Karpas-422 (cell line): ENCODE measurements at places on chromosomes 3 and 15. TPM values are rescaled to one million over a fixed set of nuclear protein-coding genes. Genes with fewer than 3 reads are reported as not detected.

OTOL1 gene
- total RNA-seq, result not detected in 2 replicates

IL5RA gene
- not detected in 2 replicates for total RNA-seq

GPR176 gene
- total RNA-seq, result 0.07 TPM in 1 of 2 replicates, not detected in the other

SUCNR1 gene
- total RNA-seq, result not detected in 2 replicates

IL12A gene
- 0.78 and 0.83 TPM in 2 replicates for total RNA-seq

PROS1 gene
- 1.3 and 2.0 TPM in 2 replicates for total RNA-seq

GOLGA6L10 gene
- total RNA-seq, result 0.18 and 2.0 TPM in 2 replicates

SLC6A11 gene
- total RNA-seq, result not detected in 2 replicates

SCAMP5 gene
- total RNA-seq, result 46.6 and 54.0 TPM in 2 replicates

SLCO2A1 gene
- total RNA-seq, result not detected in 2 replicates

RPUSD2 gene
- total RNA-seq, result 13.6 and 33.0 TPM in 2 replicates

- no peaks in the 10 kb centered on the region for H3K36me3 ChIP-seq
- H3K4me1 ChIP-seq, result no peaks in the 10 kb centered on the region
- no peak for DNase-seq
- no peak overlapping the region for H3K4me3 ChIP-seq
- no peaks in the 10 kb centered on the region for H3K27me3 ChIP-seq
These were observed 101.6 kb downstream of the TMEM266 start for GRCh38 chr15:76161153-76162035.

DNA sequence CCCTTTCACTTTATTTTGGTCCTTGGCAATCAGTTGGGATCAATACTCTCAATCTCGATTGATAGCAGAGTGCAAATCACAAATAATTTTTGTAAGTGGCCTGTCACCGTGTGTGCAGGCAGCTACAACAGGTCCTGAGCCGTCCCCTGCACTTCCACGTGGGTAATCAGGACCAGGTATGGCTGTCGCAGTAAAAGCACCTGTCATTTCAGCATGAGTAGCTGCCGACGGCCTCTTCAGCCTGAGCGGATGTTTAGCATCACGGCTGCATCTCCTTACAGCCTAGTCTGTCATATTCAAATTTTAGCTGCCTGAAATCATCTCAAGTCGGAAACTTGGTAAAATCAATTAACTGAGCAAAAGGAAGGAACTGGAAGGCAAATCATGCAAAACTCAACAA lies 53.0 kb upstream of the FOXP1 start:
- 0 out of 2 replicates have a peak overlapping the region, but pooled peaks have one; percentile 20 for H3K4me3 ChIP-seq
- H3K27ac ChIP-seq, result no peak overlapping the region
- no peaks in the 10 kb centered on the region for H3K36me3 ChIP-seq
- no peaks in the 10 kb centered on the region for H3K27me3 ChIP-seq
- peaks cover 28% of the 10 kb centered on the region for H3K4me1 ChIP-seq

DNA sequence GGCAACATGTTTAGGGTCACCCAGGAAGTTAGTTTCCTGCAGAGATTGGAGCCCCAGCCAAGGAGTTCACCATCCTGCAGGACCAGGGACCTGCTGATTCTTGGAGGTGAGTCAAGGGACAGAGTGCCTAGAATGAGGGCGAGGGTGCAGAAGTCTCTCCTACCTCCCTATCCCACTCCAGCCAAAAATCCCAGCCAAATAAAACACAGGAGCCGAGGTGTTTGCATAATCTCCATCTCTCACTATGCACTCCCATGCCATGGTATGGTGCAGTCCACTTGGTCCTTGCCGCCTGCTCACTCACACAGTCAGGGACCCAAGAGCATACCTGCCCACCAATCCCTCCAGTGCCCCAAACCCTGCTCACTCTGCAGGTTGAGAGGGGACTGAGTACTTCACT lies 294.2 kb downstream of the UACA start:
- H3K27ac ChIP-seq, result no peak overlapping the region
- H3K4me3 ChIP-seq, result no peak overlapping the region
- H3K4me1 ChIP-seq, result peaks cover 35% of the 10 kb centered on the region
- H3K36me3 ChIP-seq, result no peaks in the 10 kb centered on the region
- no peak for DNase-seq

DNA sequence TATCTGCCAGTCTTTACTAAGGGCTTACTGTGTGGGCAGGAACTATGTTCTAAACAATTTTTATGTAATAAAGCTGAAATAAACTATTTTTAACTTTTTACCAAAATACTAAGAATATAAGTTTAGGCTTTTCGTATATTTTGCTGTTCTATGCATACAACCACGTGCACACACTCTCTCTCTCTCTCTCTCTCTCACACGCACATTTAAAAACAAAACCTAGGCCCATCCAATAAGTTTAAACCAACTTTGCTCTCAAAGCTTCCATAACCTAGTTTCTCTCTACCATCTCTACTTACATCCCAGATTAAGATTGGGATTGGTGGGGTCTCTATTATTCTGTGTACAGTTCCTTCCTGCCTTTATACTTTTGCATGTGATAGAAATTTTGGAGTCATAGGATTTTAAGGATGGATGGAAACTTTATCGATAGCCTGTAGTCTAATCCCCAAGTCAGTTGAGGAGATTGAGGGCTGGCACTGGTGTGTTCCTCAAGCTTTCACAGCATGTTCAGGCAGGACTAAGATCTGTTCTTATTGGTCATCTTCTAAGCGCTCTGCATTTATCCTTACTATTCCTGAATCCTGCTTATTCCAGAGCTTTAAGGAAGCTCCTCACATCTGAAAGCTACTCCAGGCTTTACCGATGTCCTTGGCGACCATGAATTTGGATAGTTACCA lies 1.8 kb downstream of the GPR171 start:
- no peak for DNase-seq
- H3K4me3 ChIP-seq, result no peak overlapping the region
- H3K27me3 ChIP-seq, result no peaks in the 10 kb centered on the region
- no peak overlapping the region for H3K27ac ChIP-seq

GRCh38 chr3:30273304-30274072 lies 332.9 kb upstream of the TGFBR2 start:
- no peak overlapping the region for H3K4me3 ChIP-seq
- no peak for DNase-seq
- H3K4me1 ChIP-seq, result no peaks in the 10 kb centered on the region
- no peaks in the 10 kb centered on the region for H3K36me3 ChIP-seq
- H3K27me3 ChIP-seq, result no peaks in the 10 kb centered on the region

DNA sequence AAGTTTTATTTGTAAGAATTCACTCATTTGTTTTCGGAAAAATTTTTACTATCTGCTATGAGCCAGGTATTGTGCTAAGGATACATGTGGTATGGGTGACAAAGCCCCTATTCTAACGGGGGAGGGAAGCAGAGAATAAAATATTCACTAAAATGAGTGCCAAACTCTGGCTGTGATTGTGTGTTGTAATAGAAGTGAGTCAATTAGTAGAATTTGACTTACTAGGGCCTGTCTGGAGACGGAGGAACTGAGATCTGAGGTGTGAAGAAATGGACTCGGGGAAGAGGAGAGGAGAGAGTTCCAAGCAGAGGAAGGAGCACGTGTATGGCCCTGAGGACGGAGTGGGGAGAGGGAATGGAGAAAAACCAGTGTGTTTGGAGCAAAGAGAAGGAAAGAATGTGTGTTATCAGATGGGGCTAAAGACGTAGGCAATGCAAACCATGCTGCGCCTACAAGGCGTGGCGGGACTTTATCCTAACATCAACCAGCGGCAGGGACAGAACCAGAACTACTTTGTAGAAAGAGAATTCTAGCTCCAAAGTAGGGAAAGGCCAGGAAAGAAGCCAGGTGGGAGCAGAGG lies 89.1 kb downstream of the OSBPL10 start:
- DNase-seq, result no peak
- no peak overlapping the region for H3K4me3 ChIP-seq
- H3K27ac ChIP-seq, result peak overlapping the region; percentile 89
- peaks cover 95% of the 10 kb centered on the region for H3K4me1 ChIP-seq
- H3K27me3 ChIP-seq, result no peaks in the 10 kb centered on the region

- H3K27ac ChIP-seq, result no peak overlapping the region
- H3K4me3 ChIP-seq, result no peak overlapping the region
- no peaks in the 10 kb centered on the region; the same call in 1 of the 2 replicates for H3K27me3 ChIP-seq
- DNase-seq, result no peak
These were observed 60.3 kb downstream of the EBLN2 start for GRCh38 chr3:73121669-73122331.

DNA sequence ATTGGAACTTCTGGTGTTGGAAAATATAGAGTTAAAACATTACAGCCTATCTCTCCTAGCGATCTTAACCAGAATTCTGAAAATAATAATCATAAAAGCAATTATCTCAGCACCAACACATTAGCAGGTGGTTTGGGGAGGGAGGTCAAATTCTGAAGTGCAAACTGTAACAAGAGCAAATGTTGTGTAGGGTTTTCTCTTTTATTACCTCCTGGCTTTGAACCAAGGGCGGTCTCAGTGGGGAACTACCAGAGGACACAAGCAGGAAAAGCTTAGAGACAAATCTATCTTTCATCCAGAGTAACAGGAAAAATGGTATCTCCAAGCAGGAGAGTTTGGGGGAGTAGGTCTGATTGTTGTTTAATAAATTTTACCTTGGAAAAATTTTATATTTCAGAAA lies 5.5 kb upstream of the ARRDC4 start:
- H3K4me1 ChIP-seq, result no peaks in the 10 kb centered on the region
- H3K27me3 ChIP-seq, result no peaks in the 10 kb centered on the region
- H3K27ac ChIP-seq, result no peak overlapping the region
- no peaks in the 10 kb centered on the region for H3K36me3 ChIP-seq
- no peak overlapping the region for H3K4me3 ChIP-seq
- no peak for DNase-seq

- H3K27me3 ChIP-seq, result no peaks in the 10 kb centered on the region
- no peak overlapping the region for H3K27ac ChIP-seq
- no peak overlapping the region for H3K4me3 ChIP-seq
- no peak for DNase-seq
- no peaks in the 10 kb centered on the region for H3K4me1 ChIP-seq
These were observed 25.6 kb downstream of the GYG1 start for GRCh38 chr3:149016669-149017541.

DNA sequence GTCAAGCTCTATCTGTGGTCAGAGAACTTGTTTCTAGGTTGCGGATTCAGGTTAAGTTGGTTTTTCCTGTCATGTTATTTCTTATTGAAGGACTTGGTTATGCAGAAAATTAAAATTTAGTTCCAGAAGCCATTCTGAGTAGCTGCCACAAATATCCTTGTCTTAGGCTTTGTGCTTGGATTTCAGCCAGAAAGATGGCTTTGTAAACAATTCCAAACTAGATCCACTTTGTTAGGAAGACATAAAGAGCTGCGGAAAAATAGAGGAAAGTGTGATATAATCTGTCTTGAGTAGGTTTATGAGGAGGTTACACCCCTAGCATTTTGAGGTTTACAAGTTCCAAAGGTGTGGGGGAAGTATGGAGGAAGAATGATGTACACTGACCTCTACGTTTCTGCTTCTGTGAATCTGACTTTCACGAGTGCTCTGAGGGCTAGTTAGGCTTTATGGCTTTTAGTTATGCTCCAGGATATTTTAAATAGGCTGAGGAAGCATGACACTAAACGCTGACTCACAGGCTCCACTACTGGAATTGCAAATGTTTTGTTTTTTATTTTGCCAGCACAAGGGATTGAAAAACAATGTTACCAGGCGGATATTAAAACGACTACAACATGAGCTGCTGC lies 46.3 kb upstream of the UTS2B start:
- H3K4me1 ChIP-seq, result no peaks in the 10 kb centered on the region
- no peak overlapping the region for H3K27ac ChIP-seq
- H3K27me3 ChIP-seq, result peaks cover 4% of the 10 kb centered on the region; the same call in 1 of the 2 replicates

- no peak overlapping the region for H3K27ac ChIP-seq
- H3K4me1 ChIP-seq, result no peaks in the 10 kb centered on the region
- H3K4me3 ChIP-seq, result no peak overlapping the region
- H3K36me3 ChIP-seq, result peaks cover 4% of the 10 kb centered on the region; the same call in 1 of the 2 replicates
- H3K27me3 ChIP-seq, result no peaks in the 10 kb centered on the region
These were observed 22.8 kb downstream of the USF3 start for GRCh38 chr3:113673593-113673992.

DNA sequence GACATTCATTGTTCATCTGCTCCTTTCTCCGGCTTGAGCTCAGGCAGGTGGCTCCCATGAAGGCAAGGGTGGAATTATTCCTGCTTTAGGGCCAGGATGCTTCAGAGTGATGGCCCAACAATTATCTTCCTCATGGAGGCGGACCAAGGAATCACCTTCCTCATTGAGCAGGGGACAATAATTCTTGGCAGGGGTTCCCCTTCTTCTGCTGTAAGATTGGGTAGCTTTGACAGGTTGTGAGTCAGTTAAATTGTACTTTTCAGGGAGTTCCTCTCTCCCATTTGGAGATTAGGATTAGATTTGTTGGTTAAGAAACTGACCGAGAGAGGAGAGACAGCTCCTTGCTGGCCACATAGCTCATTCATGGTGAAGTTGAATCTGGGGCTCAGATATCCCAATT lies 31.4 kb upstream of the CD47 start:
- no peak overlapping the region for H3K4me3 ChIP-seq
- H3K27me3 ChIP-seq, result no peaks in the 10 kb centered on the region
- H3K4me1 ChIP-seq, result peaks cover 45% of the 10 kb centered on the region
- H3K27ac ChIP-seq, result no peak overlapping the region
- no peak for DNase-seq

- no peaks in the 10 kb centered on the region for H3K27me3 ChIP-seq
- no peaks in the 10 kb centered on the region for H3K36me3 ChIP-seq
- no peak overlapping the region for H3K27ac ChIP-seq
- H3K4me1 ChIP-seq, result no peaks in the 10 kb centered on the region
These were observed 470.9 kb downstream of the LPP start for GRCh38 chr3:188624828-188625227.

DNA sequence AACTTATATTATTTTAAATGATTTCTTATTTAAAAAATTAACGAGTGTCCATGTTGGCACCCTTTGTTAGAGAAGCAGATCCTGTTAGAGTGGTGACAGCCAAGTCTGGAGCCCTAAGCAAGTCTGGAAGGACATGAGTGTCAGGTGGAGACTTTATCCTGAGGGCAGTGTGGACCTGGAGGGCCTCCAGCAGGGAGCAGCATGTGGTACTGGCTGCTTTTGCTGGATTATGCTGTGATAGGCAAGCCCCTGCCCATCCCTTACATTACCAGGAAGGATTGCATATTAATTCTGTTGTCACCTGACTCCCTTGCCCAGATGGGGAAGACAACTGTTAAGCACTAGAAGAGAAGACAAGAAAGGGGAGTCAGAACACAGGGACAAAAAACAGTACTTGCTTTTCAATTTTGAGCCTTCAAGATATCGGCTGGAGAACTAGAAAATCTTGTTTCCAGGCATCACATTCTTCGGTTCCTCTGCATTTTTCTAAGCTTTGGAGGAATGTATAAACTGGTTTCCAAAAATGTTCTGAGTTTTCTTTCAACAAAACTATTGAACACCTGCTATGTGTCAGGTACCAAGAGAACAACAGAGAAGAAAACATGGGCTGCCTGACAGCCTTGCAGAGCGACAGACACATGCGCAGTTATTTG lies 22.7 kb downstream of the ZNF860 start:
- H3K4me1 ChIP-seq, result peaks cover 27% of the 10 kb centered on the region
- no peaks in the 10 kb centered on the region for H3K27me3 ChIP-seq
- H3K4me3 ChIP-seq, result no peak overlapping the region
- no peaks in the 10 kb centered on the region for H3K36me3 ChIP-seq

DNA sequence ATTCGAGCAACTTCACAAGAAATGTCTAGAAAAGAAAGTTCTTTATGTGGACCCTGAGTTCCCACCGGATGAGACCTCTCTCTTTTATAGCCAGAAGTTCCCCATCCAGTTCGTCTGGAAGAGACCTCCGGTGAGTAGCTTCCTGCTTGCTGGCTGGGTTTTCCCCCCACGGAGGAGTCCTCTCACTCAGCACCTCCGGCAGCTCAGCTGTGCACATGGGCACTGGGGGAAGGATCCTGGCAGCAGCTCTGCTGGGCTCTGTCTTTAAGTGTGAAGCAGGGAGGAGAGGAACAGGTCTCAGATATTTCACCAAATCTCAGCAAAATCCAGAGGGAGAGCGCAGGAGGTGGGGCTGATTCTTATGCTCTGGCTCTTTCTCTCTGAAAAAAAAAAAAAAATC lies 684 bp downstream of the CAPN3 start:
- no peak for DNase-seq
- no peaks in the 10 kb centered on the region for H3K4me1 ChIP-seq
- no peak overlapping the region for H3K27ac ChIP-seq

GRCh38 chr3:67783281-67784250 lies 129.2 kb upstream of the SUCLG2 start:
- no peak overlapping the region for H3K4me3 ChIP-seq
- H3K36me3 ChIP-seq, result no peaks in the 10 kb centered on the region
- no peaks in the 10 kb centered on the region for H3K27me3 ChIP-seq
- no peak for DNase-seq
